ENCODE measurements at places on chromosomes 7 and 10.

- no peak for DNase-seq
Observed at GRCh38 chr7:11636274-11636673, 195.7 kb downstream of the THSD7A start.

DNA sequence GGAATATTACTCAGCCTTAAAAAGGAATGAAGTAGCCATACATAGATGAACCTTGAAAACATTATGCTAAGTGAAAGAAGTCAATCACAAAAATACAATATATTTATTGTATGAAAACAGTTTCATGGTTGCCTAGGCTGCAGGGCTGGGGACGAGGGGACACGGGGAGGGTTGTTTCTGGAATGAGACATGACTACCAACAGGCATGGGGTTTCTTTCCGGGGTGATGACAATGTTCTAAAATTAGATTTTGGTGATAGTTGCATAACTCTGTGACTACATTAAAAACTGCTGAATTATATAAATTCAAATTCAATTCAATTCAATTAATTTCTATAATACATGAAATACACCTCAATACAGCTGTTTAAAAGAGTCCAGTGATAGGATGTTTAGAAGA lies 88.0 kb downstream of the ARHGAP22 start:
- DNase-seq: no peak

- DNase-seq: no peak
Observed at GRCh38 chr7:135390829-135391228, 119.1 kb downstream of the CNOT4 start.

DNA sequence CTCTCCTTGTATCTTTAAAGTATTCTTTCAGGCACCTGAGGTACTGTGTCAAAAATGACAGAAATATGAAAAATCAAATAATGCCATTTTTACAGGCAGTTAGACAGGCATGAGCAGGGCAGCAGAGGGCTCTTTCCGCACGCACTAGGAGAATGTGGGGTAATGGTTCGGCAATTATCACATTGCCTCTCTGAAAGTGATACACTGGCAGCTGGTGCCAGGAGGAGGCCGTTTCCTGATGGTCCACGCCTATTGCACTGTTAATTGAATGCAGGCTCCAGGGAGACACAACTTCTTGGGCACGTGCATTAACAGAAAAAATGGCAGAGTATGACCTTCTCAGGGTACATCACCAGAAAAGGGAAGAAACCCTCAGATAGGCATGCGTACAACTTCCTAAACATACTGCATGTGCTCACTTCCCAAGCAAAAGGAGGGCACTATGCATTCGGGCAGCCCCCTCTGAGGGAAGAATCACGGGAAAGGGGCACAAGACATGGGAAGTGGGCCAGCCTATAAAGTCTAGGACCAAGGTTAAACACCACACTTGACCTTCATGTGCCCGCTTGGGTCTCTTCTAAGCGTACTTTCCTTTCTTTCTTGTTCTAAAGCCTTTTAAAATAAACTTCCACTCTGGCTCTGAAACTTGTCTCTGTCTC lies 161.7 kb downstream of the TNS3 start:
- no peak for DNase-seq

DNA sequence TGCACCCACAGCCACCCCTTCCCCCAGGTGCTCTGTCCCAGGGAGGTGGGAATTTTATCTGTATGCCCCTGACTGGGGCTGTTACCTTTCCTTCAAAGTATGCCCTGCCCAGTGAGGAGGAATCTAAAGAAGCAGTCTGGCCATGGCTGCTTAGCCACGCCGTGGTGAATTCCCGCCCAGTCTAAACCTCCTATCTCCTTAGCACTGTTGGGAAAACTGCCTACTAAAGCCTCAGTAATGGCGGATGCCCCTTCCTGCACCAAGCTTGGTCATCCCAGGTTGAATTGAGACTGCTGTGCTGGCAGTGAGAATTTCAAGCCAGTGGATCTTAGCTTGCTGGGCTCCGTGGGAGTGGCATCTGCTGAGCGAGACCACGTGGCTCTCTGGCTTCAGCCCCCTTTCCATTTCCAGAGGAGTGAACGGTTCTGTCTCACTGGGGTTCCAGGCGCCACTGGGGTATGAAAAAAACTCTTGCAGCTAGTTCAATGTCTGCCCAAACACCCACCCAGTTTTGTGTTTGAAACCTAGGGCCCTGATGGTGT lies 87.2 kb downstream of the ABCC2 start:
- no peak for DNase-seq

- no peak for DNase-seq
Observed at GRCh38 chr7:155198901-155199845, 98.5 kb upstream of the INSIG1 start.

- no peak for DNase-seq
Observed at GRCh38 chr7:45098983-45099839, 10.4 kb upstream of the NACAD start.

- DNase-seq: no peak
Observed at GRCh38 chr10:50937230-50937907, 51.9 kb upstream of the A1CF start.

GRCh38 chr10:3213208-3213607 lies 40.6 kb upstream of the PITRM1 start:
- DNase-seq: no peak

DNA sequence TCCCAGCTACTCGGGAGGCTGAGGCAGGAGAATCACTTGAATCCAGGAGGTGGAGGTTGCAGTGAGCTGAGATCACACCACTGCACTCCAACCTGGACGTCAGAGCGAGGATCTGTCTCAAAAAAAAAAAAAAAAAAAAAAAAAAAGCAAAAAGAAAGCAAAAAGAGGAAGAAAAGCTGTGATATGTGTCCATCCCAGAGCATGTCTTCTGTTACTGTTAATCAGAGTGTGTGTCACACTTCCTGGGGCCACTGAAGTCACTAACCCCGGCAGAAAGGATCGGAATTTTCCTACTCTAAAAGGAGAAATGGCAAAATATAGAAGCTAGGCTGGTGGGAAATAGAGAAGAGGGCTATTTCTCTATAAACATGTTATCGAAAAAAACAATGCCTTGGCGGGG lies 11.9 kb downstream of the PIK3AP1 start:
- DNase-seq: no peak

GRCh38 chr10:98308669-98309365 lies 40.8 kb upstream of the LOXL4 start:
- DNase-seq: no peak
